ENCODE measurements at places on chromosomes 3 and 15.

- no peak for DNase-seq
Observed at GRCh38 chr15:93110502-93111040, 21.6 kb upstream of the RGMA start.

GRCh38 chr3:55481744-55482495, 5.2 kb downstream of the WNT5A start:
- no peak for DNase-seq

GRCh38 chr3:76307556-76307955, 522.2 kb upstream of the ZNF717 start:
- no peak for DNase-seq

- no peak for DNase-seq
Observed at GRCh38 chr3:70811880-70812279, 499.4 kb upstream of the MDFIC2 start.

- DNase-seq, result no peak
Observed at GRCh38 chr15:71808311-71809020, 1.9 kb upstream of the NR2E3 start.

GRCh38 chr3:195172039-195172684, 98.8 kb downstream of the XXYLT1 start:
- DNase-seq, result no peak

- DNase-seq, result no peak
Observed at GRCh38 chr3:155984791-155985417, 114.5 kb downstream of the GMPS start.

- no peak for DNase-seq
Observed at GRCh38 chr3:122857019-122857418, 62.1 kb downstream of the SLC49A4 start.

GRCh38 chr3:101195951-101196713, 124.2 kb downstream of the IMPG2 start:
- DNase-seq, result no peak

DNA sequence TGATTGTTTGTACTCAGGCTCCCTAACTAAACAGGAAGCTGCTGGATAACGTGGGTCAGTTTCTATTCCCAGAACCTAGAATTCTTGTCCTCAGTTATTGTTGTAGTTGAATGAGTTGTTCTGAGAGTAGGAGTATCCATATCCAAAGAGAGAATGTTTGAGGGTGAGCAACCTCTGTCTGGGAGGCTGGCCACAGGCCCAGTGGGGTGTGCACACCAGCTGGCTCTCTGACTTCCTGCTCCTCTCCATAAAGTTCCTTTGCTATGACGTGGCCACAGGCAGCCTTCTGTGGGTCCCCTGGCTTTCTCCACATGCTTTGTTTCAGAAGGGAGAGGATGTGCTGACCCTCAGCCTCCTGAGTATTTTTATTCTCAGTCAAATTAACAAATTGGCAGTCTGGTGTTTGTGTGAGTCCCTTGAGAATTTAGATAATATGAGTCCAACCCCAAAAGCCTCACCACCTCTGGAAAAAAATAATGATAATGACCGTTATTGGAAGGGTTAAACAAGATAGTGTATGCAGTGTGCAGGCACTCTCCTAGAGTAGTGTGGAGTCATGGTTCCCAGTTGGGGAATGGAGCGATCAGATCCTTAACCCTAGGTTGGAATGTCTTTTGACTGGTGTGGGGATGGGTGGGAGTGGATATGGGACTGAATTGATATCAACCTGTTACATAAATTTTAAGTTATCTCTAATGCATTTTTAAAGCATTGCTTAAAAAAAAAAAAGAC, 47.6 kb upstream of the MED12L start:
- DNase-seq, result no peak

GRCh38 chr3:84536916-84537315, 421.9 kb upstream of the CADM2 start:
- no peak for DNase-seq

DNA sequence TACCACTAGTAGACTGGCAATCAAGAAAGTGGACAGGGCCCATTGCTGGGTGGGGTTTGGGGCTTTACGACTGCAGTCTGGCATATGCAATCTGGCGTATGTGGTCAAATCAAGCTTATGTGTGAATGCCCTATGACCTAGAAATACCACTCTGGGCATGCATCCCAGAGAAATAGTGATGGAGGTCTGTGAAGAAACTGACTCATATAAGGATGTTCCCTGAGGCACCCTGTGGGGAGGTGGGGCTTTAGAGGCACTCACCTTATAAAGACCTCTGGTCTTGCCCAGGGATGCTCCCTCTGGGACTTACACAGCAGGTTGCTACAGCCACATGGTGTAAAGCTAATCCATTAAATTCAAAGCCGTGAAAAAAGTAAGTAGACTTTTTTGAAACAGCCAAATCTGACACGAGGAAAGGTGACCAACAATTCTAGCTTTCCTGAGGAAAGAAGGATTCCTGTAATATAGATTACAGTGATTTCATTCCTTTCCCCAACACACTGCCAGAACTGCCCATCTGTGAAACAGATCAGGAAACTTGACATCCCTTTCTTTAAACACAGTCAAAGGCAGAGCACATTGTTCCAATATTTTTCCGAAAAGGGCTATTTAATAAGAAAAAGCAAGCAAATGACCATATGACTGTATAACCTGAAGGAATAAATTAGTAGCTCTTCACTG, 13.6 kb downstream of the RARRES1 start:
- DNase-seq, result no peak

DNA sequence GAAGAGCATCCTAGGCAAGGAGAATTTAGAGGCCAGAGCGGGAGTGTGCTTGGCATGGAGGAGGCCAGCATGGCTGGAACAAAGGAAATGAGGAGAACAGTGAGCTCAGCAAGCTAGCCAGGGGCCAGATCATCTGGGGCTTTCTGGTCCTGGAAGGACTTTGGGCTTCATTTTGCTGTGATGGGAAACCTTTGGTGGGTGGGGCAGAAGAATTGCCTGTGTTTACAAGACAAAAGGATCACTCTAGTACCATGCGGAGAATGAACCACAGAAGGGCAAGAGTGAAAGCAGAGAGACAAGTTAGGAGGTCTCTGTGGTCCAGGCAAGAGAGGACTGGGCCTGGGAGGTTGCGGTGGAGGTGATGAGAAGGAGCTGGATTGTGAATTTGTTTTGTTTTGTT, 61.6 kb upstream of the FOXP1 start:
- DNase-seq, result no peak

DNA sequence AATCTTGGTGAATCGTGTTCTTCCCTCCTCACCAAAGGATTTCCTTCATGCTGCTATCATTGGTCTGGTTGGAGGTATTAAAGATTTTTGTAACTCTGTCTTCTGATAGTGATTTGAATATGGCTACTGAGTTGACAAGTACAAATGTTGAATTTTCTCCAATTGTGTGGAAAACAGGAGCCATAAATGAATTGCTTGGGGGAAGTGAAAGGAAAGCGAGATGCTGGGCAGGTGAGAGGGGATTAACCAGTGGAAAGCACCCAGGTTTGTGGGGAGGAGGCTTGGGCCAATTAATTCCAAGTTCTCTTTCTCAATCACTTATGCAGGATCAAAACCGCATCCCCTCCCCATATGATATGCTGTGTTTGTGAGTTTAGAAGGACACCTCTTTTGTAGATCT, 372.5 kb downstream of the IL20RB start:
- DNase-seq, result no peak

DNA sequence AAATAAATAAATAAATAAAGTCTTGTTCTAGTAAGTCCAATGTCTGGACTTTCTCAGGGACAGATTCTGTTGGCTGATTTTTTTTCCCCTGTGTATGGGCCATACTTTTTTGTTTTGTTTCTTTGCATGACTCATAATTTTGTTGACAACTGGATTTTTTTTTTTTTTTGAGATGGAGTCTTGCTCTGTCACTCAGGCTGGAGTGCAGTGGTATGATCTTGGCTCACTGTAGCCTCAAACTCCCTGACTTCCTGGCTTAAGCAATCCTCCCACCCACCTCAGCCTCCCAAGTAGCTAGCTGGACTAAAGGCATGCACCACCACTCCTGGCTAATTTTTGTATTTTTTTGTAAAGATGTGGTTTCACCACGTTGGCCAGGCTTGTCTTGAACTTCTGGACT, 38.9 kb downstream of the TICRR start:
- no peak for DNase-seq

GRCh38 chr3:52763466-52763865, 7.3 kb downstream of the NEK4 start:
- DNase-seq, result no peak

- DNase-seq, result no peak
Observed at GRCh38 chr3:44903314-44903713, 28.9 kb downstream of the TGM4 start.

DNA sequence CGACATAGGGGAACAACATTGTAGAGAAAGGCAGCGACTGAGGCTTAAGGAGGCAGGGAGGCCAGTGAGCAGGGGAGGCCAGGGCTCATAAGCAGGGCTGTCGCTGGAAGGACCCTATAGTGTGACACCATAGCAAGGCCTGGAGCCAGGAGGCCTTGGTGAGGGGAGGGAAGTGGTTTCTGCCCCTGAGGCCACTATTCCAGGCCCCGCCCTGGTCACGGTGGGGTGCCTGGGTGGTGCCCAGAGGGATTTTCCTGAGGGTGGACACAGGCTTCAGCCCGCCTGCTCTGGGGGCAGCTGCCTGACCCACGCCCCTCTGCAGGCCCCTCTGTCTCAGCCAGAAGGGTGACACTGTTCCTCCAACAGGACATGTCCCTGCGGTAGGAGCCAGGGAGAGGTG, 147.8 kb upstream of the IQSEC1 start:
- no peak for DNase-seq

GRCh38 chr15:38829086-38829485, 264.5 kb upstream of the RASGRP1 start:
- DNase-seq, result no peak

GRCh38 chr3:76212679-76213078, 427.3 kb upstream of the ZNF717 start:
- no peak for DNase-seq

DNA sequence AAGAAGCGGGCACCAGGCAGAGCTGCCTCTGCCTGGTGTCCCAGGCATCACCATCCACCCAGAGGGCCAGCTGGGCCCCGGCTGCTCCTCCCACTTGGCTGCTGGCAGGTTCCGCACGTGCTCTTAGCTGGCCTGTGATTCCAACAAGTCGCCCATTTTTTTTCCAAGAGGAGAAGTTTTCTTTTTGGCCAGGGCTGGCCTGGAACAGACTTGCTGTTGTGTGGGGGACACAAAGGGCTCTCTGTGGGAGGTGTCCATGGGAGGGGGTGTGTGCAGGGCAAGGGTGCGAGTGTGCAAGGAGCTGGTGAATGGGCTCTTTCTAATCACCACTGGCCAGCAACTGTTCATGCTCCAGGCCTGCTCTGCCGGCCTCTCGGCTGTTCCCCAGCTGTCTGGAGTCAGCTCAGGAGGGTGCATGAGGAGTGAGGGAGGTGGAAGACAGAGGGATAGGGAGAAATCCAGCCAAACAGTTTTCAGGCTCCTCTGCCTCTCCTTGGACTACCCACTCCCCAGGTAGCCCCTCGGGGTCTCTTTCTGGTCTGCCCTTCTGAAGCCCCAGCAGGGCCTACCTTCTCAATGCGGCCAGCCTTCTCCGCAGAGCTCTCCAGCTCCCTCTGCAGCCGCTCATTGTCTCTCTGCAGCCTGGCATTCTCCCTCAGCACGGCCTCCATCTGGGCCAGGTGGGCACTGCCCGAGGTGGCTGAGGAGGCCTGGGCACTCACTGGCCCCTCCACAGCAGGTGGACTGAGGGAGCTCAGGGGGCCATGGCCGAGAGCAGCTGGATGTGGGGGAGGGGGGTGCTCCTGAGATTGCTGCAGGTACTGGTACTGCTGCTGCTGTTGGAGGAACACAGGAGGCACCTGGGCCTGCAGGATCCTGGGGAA, 7.1 kb downstream of the AMOTL2 start:
- DNase-seq, result no peak

GRCh38 chr3:10946526-10946925, 46.0 kb upstream of the SLC6A1 start:
- no peak for DNase-seq

DNA sequence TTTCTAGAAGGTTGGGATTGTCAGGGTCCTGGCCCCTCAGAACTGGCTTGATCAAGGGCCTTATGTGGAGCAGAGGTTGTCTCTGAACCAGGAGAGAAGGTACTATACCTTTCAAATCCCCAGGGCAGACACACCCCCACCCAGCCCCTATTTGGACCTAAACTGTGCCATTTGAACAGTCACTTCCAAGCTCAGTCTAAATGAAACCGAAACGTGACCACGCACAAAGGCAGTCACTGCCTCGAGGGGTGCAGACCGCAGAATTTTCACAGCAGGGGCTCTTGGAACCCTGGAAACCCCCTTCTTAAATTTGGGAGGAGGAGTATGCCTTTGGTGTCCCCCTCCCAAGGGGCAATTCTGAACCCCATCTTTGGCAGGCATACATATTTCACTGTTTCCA, 53.7 kb downstream of the GRIP2 start:
- no peak for DNase-seq

GRCh38 chr15:56737791-56738190, 4.5 kb upstream of the ZNF280D start:
- DNase-seq, result no peak

- DNase-seq, result no peak
Observed at GRCh38 chr3:64174328-64174727, 50.9 kb downstream of the PRICKLE2 start.

DNA sequence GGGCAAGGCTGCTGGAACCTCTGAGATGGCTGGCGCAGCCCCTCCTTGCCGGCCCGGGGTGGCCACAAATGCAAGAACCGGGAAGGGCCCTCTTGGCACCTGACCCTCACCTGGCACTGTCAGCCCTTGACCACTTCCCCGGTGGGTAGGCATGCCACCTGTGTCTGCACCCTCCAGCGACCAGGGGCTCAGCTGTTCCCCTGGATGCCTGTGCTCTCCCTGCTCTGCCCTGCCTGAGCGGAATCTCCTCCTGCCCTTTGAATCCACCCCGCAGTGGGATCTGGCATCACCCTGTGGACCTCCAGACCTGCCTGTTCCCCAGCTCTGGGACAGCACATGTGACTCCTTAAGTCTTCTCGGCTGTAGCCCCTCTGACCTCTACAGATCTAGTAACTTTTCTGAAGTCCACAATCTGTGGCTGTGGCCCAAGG, 26.1 kb upstream of the FGD5 start:
- no peak for DNase-seq

DNA sequence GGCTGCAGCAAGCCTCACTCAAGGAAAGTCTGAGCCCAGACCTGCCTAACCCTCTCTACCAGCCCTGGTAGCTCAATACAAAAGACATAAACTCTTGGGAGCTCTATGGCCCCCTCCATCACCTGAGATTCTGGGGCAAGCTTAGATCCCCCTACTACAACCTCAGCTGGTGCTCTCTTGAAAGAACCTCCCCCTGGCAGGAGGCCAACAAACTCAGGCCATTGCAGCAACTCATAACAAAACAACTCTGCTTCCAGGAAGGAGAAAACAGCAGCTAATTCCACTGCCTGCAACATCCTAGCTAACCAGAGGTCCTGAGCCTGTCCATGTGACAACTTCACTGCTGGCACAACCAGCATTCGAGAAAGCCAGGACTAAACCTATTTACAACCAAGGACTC, 169.2 kb downstream of the ROBO1 start:
- DNase-seq, result no peak

- no peak for DNase-seq
Observed at GRCh38 chr15:20646529-20647142, 105.0 kb upstream of the GOLGA6L6 start.

DNA sequence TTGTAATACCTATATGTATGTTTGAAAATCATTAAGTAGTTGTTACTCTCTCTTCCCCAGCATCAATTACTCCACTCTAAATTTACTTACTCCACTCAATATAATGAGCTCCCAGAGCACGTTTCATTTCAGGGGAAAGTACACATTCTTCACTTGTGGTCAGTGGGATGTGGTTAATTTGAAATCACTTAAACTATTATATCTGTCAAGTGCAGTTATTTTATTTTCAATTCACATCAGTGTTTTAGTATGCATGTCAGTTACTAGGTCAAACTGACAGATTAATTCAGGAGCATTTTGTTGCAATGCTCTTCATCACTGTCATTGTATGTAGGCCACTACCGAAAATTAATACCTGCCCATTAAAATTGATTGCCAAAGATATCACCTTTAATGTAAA, 376.1 kb downstream of the ZIC4 start:
- no peak for DNase-seq

Measured in stimulated activated CD4-positive, alpha-beta T cell treated with anti-CD3 and anti-CD28 coated beads, Interleukin-4, amount 100 ng/mL, for 24 hours (primary cell).